ENCODE measurements at places on chromosomes 1 and 21.

DNA sequence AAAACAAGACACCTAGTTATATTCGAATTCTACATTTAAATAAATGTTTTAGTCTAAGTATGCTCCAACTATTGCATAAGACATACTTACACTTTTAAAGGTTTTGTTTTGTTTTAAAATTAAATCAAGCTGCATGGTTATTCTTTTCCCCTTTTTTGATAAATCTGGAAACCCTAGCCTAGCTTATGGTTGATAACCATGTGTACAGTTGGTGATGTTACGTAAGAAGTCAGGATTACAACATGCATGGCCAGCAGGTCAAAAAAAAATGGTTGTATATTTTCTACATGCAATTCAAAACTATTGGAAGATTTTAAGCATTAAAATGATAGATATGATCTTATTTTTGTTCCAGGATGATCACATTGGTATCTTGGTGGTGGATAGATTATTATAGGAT is 1600.6 kb downstream of the PLA2G4A start:
- no peak for DNase-seq

GRCh38 chr1:111399792-111400610 is 27.5 kb downstream of the OVGP1 start:
- peak; percentile 4 for DNase-seq

- no peak for DNase-seq
These were observed 15.1 kb upstream of the HEATR1 start for GRCh38 chr1:236619398-236619797.

DNA sequence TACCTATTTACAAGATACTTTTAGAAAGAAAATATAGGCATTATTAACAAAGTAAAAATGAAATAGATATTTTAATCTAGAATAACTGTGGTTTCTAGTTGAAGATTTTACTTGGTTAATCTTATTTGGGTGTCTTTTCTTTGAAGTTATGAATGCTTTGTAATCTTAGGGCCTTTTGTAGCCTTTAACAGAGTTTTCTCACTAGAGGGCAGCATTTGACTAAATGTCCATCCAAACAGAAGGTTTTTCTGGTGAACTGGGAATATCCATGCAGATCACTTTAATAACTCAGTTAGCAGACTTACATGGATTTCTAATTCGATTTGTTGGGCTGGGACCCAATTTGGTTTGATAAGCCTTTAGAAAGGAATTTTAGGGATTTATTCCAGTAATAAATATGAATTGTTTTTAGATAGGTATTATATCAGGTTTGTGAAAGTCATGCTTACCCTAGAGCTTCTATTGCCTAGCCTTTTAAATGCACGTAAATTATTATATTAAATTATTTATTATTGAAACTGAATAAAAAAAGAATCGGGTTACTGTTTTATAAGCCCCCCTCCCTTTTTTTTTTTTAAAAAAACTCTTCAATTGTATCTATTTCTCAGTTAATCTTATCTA is 119.7 kb downstream of the ZNF326 start:
- no peak for DNase-seq

- DNase-seq: no peak
These were observed 151.0 kb upstream of the RAB4A start for GRCh38 chr1:229119876-229120275.

GRCh38 chr1:88847643-88848042 is 43.7 kb downstream of the GTF2B start:
- no peak for DNase-seq

GRCh38 chr1:152519851-152520250 is 5.6 kb downstream of the CRCT1 start:
- DNase-seq: no peak

- no peak for DNase-seq
These were observed 38.5 kb upstream of the KCNK1 start for GRCh38 chr1:233575450-233575849.

Measured in stimulated activated CD8-positive, alpha-beta memory T cell treated with anti-CD3 and anti-CD28 coated beads, Interleukin-4, amount 100 ng/mL, for 24 hours (primary cell).